Prostate gland (tissue), 2 donors: ENCODE measurements at places on chromosomes 4 and X. TPM values are rescaled to one million over a fixed set of nuclear protein-coding genes. Genes with fewer than 3 reads are reported as not detected.

DNA sequence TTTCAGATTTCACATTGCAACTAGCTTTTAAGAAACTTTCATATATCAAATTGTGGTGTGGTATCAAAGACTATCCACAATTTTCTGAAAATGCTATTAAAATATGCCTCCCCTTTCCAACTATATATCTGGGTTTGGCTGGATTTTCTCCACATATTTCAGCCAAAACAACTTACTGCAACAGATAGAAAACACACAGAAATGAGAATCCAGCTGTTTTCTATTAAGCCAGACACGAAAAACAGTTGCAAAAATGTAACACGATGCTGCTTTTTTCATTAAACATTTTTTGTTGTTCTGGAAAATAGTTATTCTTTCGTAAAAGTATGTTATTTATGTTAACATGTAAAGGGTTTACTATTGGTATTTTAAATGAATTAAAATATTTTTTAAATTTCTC, 33.1 kb downstream of the DCTD start:
- DNase-seq: no peak

DNA sequence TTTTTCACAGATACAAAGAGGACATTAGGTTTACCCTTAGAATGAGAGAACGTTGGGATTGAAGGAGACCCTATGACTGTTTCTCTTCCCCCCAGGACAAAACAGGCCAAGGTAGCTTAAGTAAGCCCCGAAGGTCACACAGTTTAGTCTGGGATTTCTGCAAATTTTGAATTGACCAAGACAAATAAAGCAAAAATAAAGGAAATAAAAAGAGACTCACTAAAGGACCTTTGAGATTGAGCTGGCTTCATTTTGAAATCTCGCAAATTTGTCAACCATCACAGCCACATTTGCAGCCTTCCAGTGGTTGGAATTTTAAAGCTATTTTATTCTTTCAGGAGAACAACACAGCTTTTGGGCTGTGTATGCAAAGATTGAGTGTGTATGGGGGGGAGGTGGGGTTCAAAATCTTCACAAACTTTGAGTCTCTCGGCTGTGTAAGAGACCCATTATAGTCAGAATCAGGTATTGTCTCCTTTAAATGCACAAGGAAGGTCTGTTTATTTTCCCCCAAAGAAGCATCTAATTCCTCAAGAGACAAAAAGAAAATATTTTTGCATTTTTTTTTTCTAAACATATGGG, 4.2 kb downstream of the TMSB4X start:
- no peak for DNase-seq

GRCh38 chr4:184329659-184330400, 112.2 kb upstream of the ENPP6 start:
- DNase-seq: peak; percentile 42

DNA sequence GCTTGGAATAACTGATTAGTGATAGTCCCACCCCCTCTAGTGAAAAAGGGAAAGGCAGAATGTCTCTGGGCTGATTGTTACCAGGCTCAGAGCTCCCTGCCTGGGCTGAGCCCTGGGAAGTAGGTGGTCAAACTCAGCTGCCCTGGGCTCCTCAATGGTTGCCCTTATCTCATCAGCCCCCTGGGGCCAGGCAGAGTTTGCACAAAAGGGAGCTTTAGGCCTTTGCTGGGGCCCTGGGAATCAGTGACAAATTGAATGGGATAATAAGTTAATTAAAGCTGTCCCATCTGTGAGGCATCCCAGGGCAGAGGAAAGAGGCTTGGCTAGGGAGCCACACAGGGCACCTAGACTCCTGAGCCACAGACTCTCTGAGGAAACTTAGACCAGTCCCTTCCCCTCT, 89.0 kb downstream of the EFNB1 start:
- DNase-seq: no peak

DNA sequence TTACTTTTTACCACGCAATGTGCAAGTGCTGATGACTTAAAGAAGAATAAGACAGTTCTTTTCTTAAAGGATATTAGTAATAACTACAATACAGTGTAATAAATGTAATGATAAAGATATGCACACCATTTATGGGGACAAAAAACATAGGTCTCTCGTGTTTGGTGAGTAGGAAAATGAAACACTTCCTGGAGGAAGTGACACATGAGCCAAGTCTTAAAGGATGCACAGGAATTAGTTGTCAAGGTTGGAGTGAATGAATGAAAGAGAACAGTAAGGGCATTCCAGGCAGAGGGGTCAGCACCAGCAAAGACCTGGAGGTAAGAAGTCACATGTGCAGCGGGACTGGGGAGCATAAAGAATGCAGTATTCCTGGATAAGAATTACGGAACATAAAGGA, 112.7 kb downstream of the SH3RF1 start:
- DNase-seq: no peak

Gene CXCR3
- total RNA-seq: not detected

DNA sequence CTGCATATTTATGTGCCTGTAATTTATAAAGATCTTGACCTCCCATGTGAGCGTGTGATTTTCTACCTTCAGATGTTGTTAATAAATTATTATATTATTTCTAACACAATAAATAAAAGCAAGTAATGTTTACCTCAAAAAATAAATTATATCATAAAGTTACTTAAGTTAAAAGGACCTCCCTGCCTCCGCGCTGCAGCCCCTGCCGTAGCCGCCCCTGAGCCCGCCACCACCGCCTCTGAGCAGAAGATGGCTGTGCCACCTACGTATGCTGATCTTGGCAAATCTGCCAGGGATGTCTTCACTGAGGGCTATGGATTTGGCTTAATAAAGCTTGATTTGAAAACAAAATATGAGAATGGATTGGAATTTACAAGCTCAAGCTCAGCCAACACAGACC, 119.6 kb upstream of the BRWD3 start:
- no peak for DNase-seq
